Effector memory CD4-positive, alpha-beta T cell (primary cell): ENCODE measurements at places on chromosomes 6 and 20.

DNA sequence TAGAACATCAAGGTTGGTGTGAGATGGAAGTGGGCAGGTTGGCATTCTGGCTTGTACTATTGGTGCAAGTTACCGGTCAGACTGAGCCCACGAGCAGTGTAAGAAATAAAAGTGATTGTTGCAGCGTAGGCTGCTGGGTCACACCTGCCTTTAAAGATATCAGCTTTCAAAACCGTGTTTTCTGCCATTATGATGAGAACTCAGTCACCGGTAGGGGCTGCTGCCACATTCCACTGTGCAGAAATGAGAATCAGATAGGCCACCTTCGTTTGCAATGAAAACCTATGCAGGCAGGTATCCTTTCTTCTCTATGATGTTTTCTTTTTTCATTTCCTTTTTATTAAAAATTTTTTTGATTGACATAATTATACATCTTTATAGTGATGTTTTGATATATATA is 168.5 kb downstream of the MYLK4 start:
- DNase-seq, result no peak

DNA sequence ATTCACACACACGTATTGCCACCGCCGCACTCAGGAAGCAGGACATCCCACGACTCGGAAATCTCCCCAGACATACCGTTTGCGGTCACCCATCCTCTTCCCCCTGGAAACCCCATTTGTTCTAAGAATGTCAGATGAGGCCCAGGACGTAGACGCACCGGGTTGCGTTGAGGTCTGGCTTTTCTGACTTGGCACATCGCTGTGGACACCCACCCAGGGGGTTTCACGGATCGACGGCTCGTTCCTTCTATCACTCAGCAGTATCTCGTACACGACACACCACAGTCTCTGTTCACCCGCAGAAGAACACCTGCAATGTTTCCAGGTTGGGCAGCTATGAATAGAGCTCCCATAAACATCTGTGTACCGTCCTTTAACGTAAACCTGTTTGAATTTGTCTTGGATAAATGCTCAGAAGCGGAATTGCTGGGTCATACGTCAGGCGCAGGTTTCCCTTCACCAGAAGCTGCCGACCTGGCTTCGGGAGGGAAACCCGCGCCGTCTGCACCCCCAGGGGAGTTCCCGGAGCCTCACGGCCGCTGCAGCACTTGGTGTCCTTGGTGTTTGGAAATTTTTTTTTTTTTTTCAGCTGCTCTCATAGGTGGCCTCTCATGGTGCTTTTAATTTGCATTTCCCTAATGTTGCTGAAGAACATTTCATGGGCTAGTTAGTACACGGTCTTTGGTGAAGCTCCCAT is 9.3 kb upstream of the EEF1A2 start:
- DNase-seq, result no peak

DNA sequence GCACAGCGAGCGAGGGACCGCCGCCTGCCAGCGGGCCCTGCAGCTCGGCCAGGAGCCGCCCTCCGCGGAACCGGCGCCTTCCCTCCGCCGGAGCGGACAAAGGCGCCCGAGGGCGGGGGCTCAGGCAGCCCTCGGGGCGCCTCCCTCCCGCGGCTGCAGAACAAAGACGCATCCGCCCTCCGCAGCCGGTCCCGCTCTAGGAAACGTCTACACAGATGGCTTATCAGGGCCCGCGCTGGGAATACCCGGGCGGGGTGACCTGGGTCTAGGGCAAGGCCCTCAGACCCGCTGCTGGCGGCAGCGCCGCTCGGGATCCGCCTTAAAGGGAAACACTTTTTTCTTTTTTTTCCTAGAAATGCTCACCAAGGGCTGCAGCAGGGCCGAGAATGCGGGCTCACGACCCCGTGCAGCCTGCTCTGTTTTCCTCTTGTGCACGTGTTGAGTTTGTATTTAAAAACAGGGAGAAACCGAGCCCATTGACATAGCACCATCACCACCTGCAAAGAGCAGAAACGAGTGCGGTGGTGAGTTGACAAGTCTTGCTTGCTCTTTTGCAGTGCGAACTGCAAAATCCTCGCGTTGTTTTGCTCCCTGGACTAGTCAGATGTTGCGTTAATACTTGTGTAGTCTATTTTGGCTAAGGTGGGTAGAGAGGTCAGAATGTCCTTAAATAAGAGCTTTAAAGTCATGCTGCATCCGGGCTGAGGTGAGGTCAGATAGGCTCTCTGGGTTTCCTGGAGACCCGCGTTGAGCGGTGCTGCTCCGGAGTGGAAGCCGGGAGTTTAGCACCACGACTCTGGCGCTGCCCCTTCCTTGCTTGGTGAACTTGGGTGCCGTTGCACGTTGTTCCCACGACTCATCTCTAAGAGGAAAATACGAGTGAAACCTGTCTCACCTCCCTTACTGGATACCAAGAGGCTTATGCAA is 1.1 kb upstream of the RPS6KA2 start:
- peak; percentile 51 for DNase-seq

- no peak for DNase-seq
Observed at GRCh38 chr6:146028252-146028795, 538 bp upstream of the GRM1 start.

- DNase-seq, result no peak
Observed at GRCh38 chr20:33992145-33992922, 1.4 kb upstream of the RALY start.

DNA sequence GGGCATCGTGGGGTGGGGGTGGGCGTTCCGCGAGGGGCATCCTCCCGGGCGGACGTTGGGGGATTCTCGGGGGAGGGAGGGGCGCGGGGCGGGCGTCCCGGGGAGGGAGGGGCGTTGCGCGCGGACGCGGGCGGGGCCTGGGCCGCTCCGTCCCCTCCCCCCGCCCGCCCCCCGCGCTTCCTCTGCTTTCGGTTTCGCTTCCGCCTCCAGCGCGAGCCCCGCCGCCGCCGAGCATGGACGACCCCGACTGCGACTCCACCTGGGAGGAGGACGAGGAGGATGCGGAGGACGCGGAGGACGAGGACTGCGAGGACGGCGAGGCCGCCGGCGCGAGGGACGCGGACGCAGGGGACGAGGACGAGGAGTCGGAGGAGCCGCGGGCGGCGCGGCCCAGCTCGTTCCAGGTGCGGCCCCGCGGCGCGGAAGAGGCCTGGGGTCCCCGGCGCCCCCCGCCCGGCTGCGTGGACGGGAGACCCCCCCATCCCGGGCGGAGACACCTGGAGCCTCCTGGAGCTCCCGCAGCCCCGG is at the start of gene OGFR:
OGFR (plus strand) TSS at position 209 of the 528 bp plus-strand sequence; CDS start at position 234, 25 bp downstream.
- DNase-seq, result peak; percentile 69

- DNase-seq, result no peak
Observed at GRCh38 chr20:13873831-13874230, 89.0 kb downstream of the NDUFAF5 start.

GRCh38 chr6:133184798-133185372 is 56.3 kb upstream of the EYA4 start:
- DNase-seq, result no peak

DNA sequence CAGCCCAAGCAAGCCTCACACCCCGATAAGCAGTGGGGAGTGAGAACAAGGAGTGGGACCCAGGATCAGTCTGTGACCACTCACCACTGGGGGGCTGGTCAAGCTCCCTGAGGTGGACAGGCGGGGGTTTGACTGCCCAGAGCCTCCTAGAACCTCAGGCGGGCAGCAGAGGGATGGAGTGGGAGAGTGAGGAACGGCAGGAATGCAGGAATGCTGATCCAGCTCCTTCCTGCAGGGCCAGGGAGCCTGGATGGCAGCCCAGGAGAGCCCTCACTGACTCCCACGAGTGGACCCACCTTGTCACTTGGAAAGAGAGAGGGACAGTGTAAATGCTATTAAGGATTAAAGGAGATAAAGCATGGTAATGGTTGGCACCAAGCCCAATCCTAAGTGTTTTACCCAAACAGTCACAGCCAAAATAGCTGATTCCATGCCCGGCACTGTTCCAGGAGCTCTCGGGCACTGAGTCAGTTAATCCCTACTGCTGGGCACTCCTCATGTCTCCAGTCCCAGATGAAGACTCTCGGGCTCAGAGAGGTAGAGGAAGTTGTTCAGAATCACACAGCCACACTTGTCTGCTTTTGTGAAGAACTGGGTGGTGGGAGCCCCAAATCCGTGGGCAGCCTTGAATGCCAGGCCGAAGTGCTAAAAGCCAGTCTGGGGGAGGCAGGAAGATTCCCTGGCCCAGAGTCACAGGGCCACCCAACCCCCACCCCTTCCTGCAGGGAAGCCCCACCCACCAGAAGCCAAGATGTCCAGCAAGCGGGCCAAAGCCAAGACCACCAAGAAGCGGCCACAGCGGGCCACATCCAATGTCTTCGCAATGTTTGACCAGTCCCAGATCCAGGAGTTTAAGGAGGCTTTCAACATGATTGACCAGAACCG is 3.1 kb downstream of the MYL9 start:
- DNase-seq, result no peak

DNA sequence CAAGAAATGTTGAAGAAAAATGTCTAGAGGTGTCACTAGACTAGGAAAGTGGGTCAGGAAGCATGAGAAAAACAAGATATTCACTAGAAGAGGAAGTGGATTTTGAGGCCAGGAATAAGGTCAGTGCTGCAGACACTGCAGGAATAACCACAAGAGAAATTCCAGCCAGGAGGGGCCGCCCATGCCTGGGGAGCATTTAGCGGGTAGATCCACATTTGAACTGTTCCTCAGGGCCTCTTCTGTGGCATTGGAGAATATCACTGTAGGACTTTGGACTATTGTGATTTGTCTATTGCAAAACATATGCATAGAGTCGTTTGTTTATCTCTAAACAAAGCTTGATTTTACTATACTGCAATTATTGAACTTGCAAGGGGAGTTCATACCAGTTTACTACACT is 49.6 kb upstream of the CCDC28A start:
- DNase-seq, result no peak

DNA sequence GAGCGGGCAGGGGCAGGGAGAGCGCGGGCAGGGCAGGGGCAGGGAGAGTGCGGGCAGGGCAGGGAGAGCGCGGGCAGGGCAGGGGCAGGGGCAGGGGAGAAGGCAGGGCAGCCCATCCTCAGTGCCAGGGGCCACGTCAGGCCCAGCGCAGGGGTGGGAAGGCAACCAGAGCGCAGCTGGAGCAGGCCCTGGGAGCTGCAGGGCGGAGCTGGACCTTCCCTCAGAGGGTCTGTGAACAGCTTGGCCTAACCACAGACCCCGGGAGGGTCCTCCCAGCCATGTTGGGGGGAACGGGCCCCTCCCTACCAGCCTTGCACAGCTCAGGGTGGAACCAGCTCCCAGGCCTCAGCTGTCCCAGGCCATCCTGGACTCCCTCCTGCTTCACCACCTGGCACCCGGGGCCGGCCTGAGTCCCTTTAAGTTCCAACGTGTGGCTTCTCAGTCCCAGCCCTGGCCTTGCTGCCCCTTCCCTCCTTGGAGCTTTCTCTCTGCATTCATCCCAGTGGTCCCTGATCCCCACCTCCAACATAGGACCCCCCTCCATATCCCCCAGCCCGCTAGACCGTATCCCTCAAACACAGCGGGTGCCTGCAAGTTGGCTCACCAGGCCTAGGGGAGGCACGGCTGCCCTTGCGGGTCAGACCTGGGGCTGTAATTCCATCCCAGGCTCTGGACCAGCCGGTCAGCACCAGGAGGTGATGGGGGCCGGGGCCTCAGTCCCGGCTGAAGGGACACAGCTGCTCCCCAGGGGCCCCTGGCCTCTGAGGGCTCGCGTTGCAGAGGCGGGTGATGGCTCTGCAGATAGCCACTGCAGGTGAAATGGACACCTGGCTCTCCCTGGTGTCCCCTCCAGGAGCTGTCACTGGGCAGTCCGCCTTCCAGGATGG is 5.6 kb upstream of the ZBTB46 start:
- no peak for DNase-seq

- DNase-seq, result no peak
Observed at GRCh38 chr6:134406311-134406710, 88.4 kb upstream of the SGK1 start.

DNA sequence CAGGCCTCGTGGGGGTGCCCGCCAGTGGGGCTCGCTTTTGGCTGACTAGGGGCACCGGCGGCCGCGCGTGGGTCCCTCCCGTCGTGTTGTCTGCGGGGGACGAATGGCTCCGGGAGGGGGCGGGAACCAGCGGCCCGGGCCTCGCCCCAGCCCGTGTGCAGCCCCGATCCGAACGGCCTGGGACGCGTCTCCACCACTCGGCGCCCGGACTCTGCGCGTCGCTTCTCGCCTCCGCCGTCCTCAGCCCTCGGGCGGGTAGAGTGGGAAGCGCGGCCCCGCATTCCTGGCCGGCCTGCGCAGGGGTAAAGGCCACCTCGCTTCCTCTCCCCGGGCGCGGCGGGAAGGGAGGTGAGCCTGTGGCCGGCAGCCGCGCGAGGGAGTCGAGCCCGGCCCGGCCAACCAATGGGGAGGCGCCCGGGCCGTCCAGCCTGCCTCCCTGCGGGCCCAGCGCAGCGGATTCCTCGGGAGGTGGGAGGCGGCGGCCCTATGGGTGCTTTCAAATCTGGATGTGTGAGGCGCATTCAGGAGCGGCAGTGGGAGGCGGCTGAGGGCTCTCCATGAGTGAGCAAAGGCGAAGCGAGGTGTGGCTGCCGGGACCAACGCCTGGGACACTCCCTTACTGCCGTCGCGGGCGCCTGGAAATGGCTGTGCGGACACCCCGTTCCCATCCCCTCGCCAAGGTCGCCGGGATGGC is 1.1 kb upstream of the ZBTB46 start:
- DNase-seq, result no peak

GRCh38 chr20:32515631-32516101 is 69.5 kb downstream of the NOL4L start:
- no peak for DNase-seq

- no peak for DNase-seq
Observed at GRCh38 chr6:33279257-33279695, 2.4 kb downstream of the B3GALT4 start.

- no peak for DNase-seq
Observed at GRCh38 chr6:1597924-1598323, 11.8 kb upstream of the FOXC1 start.

DNA sequence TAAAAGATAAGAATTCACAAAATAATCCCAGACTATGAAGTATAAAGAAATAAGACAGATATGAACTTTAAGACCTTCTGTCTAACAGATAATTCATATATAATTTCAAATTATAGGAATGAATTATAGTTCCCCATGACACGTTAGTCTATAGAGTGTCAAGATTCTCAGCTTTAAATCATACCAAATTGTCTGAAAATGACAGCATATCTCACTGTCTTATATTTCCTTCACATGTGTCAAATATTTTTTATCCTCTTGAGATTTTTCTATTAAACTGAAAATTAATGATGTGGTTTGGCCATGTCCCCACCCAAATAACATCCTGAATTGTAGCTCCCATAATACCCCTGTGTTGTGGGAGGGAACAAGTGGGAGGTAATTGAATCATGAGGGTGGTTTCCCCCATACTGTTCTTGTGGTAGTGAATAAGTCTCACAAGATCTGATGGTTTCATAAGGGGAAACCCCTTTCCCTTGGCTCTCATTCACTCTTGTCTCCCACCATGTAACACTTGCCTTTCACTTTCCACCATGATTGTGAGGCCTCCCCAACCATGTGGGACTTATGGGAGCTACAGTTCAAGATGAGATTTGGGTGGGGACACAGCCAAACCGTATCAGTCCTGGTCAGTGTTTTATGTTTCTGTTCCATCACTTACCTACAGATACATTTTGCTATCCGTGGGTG is 825.3 kb upstream of the GJE1 start:
- DNase-seq, result no peak

DNA sequence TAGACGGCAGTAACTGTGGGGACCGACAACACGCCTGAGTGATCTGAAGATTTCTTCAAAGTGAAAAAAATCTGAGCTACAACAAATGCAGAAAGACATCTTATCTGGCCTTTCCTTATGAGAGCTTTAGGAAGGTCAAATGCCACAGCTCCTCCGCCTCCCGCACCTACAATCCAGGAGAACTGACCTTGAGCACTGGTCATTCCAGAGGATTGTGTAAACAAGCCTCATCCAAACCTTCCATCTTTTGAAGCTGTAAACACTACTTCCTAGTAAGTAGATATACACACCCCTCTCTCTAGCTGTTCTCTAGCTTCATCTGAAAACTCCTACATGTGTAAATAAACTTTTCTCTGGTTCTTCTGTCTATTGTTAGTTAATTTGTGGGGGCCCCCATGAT is 76.9 kb downstream of the CD24 start:
- DNase-seq, result no peak
